Tongue (tissue), 3 donors: ENCODE measurements at places on chromosomes 6 and 20. TPM values are rescaled to one million over a fixed set of nuclear protein-coding genes. Genes with fewer than 3 reads are reported as not detected.
A peak's percentile ranks its signal among the peaks of the same experiment; 100 is the strongest.

- no peak for DNase-seq
These were observed 68.8 kb downstream of the AGPAT4 start for GRCh38 chr6:161204866-161205557.

DNA sequence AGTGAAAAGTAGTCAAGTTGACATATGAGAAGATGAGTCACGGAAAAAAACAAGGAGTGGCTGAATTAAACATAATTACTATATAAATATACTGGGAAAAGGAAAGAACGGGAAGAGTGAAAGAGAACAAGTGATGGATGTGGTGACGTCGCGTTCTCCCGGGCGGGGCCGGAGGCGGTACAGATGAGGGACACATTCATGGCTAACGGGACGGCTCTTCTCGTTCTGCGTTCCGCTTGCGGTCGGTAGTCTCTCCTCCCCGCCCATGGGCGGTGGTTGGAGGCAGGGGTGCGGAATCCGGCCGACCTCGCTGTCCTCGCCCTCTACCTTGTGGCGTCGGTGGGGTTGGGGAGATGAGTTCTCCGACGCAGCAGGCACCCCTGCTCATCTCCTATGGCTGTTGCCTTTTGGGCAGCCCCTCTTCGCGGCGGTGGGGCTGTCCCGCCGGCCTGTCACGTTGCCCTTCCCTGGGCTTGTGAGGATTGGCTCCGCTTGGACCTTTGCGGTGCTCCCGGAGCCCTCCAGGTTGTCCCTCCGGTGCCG lies 22.5 kb downstream of the HLA-G start:
- DNase-seq, result no peak

GRCh38 chr6:22530506-22530905 lies 38.9 kb upstream of the HDGFL1 start:
- no peak for DNase-seq

DNA sequence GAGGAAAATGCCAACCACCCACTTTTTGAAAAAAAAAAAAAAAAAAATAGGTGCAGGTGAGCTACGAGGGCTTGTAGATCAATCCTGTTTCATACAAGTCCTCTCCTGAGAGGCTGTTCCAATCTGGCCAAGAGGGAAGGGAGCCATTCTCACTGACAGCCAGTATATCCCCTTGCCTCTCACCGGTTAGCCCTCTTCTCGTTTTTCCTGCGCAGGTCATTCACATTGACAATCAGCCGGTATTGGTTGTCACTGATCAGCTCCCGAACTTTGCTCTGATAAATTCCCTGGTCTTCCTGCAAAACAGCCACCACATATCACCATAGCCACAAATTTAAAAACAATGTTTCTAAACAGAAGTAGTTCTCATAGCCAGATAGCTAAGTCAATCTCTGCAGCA lies 1.4 kb downstream of the MCM3 start:
- no peak for DNase-seq

GRCh38 chr6:31597006-31597405 lies 4.2 kb upstream of the NCR3 start:
- DNase-seq, result no peak

DNA sequence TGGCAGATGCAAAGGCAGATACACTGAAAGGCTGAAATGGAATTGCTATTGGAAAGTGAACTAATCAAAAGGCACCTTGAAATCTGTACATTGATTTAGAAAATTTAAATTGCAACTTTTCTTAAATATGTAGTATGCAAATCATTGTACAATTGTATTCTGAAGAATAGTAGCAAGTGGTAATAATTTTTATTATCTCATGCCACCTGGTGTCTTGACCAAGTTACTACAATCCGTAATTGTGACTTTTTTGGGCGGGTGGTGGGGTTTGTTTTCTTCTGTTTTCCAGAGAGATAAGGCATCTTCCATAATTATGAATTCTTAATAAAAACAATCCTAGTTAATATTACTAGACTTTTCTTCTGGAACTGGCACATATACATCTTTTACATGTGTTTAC lies 12.5 kb upstream of the BCKDHB start:
- peak; percentile 6 for DNase-seq

- DNase-seq, result peak; percentile 7
These were observed 506 bp downstream of the RGS17 start for GRCh38 chr6:153130515-153131036.

The OR2H1 gene
- total RNA-seq, result not detected

DNA sequence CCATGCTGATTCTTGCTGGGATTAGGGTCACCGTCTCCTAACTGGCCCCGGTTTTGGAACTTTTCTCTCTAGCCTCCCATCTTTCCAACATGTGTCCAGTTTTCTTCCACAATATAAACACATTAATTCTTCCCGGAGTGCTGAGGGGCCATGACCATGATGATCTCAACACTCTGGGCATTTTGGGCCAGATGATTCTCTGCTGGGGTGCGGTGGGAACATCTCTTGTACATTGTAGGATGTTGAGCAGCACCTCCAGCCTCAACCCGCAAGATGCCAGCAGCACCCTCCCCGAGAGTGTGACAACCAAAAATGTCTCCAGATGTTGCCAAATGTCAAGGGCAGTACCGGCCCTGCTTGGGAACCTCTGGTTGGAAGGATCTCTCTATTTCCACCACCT lies 164.8 kb downstream of the TFAP2C start:
- DNase-seq, result no peak

- DNase-seq, result no peak
These were observed 33.1 kb upstream of the TMEM30A start for GRCh38 chr6:75317503-75318206.

DNA sequence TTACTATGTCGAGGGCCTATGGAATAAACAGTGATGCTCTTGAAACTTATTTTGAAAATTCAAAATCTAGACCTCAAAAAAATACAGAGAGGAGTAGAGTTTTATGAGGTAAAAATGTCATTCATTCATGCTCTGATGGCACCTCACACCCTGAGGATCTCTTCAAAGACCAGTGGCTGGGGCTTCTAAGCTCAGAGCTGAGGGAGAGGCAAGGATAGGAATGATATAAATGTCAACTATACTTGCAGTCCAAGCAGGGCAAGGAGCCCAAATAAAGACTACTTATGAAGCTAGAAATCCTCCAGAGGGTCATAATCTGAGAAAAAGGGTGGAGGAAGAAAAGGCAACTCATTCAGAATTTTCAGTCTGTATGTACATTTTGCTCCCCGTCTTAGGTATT lies 136.7 kb upstream of the CARMIL1 start:
- DNase-seq, result no peak

GRCh38 chr6:27312146-27312949 lies at the start of gene POM121L2:
POM121L2 (minus strand) TSS chr6:27312273; CDS start chr6:27312170, 103 bp downstream.
- peak; percentile 71 for DNase-seq

DNA sequence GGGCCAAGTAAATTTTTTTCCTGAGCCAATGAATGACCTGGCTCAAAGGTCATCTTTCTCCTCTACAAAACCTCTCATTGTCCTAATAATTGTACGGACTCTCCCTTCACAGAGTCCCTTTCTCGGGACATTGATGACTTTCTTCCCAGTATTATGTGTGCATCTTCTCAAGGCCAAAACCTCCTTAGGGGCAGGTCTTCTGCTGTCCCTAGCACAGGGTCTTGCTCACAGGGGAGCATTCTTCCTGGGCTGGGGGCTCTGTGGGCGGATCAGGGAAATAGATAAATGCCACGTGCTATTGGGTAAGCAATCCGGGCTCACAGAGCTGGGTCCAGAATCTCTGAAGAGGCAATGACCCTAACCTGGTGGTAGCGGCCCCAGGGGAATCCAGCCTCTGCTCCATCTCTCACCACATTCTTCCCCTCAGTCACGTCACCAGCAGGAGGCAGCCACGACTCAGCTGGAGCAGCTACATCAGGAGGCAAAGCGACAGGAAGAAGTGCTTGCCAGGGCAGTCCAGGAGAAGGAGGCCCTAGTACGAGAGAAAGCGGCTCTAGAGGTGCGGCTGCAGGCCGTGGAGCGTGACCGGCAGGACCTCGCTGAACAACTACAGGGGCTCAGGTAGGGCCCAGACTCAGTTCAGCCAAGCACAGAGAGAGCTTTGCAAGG lies 23.5 kb downstream of the CEP250 start:
- no peak for DNase-seq

DNA sequence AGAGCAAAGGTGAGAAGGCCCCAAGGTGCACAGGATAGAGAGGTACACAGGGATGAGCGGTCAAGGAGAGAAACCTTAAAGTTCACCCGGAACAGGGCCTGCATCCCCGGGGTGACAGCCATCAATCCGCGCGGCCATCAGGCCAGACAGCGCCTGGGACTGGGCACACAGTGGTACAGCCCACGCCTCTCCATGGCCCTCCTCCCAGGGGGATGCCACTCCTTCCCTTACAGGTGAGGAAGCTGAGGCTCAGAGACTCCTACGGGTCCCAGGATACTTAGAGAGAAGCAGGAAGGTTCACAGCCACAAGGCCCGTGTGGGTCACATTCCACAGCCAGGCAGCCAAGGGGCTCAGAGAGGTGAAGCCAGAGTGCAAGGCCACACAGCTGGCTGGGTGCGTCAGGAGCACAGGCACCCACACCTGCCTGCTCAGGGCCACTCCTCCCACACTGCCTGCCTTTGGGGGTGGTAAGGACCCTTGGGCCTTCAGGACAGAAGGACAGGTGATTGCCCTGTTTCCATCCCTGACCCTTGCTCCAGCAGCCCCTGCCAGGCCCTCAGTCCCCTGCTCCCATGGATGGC lies 14.7 kb downstream of the FRMD1 start:
- no peak for DNase-seq

GRCh38 chr6:33314943-33315792 lies 1.3 kb upstream of the TAPBP start:
- DNase-seq, result peak; percentile 22

The TMEM74B gene
- total RNA-seq, result 8.2 TPM

DNA sequence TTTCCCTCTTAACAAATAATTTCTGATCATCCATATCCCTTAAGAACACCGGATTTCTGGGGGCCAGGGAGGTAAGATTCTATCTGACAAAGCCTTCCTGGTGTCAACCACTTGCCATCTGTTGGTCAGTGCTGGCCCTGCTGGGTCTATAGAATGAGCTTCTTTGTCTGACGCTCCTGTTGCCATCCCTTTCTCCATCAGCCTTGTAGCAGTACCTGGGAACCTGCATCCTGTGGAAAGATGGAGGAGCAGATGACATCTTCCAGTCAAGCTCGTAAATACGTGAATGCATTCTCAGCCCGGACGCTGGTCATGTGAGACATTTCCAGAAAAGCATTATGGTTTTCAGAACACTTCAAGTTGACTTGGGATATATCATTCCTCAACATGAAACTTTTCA lies 36.6 kb downstream of the MYB start:
- DNase-seq, result no peak

- DNase-seq, result peak; percentile 67
These were observed 57.6 kb downstream of the NOL4L start for GRCh38 chr20:32527447-32528055.

DNA sequence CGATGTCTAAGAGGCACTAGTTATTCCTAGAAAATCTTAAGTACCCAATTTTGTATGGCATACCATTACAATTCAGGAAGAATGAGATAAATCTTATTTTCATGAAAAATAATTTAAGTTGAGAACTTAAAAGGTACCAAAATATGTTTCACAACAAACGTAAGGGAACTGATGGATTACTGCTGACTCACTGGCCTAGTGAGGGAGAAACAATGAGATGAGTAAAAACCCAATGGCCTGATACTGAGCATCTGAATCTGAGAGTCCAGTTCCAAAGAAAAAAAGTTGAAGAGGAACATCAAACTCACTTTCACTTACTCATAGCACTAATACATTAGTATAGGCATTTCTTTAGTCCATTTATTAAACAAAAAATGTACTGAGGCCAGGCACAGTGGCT lies 56.0 kb downstream of the MDN1 start:
- no peak for DNase-seq

The CDH26 gene
- total RNA-seq, result 3.4 TPM

- no peak for DNase-seq
These were observed 204.5 kb downstream of the FNDC1 start for GRCh38 chr6:159373670-159374069.

GRCh38 chr6:35359744-35360348 lies 17.5 kb downstream of the PPARD start:
- peak; percentile 47 for DNase-seq

The NRSN1 gene
- 0.51 TPM for total RNA-seq

DNA sequence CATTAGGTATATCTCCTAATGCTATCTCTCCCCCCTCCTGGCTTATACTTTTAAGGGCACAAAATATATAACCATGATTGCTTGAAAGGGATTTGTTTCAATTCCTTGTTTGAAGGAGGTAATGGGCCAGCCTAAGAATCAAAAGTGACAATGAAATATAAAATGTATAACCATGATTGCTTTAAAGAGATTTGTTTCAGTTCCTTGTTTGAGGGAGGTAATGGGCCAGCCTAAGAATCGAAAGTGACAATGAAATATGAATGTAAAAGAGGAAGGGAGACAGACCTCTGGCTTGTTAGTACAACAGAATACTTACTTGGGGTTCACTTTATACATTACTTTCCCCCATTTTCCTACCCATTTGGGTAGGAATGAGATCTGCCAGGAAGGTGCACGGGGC lies 55.5 kb downstream of the FOXC1 start:
- no peak for DNase-seq

- no peak for DNase-seq
These were observed 337.2 kb downstream of the HACE1 start for GRCh38 chr6:104522533-104522932.

DNA sequence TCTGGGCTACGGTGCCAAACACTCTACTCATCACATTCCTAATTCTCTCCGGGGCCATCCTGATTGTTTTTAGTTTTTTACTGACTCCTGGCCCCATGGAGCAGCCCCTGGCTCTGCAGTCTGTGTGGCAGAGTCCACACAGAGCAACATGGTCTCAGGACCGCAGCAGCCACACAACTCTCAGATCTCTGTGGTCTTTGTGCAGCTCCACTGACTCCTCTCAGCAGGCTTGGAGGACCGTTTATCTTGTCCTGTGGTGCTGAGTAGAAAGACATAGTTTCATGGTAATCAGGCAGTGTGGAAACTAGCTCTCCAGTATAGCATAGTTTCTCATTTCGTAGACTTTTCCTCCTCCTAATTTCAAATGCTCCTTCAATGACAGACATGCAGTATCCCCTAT lies 168.4 kb downstream of the EDN1 start:
- no peak for DNase-seq

The PSORS1C2 gene
- total RNA-seq, result not detected

DNA sequence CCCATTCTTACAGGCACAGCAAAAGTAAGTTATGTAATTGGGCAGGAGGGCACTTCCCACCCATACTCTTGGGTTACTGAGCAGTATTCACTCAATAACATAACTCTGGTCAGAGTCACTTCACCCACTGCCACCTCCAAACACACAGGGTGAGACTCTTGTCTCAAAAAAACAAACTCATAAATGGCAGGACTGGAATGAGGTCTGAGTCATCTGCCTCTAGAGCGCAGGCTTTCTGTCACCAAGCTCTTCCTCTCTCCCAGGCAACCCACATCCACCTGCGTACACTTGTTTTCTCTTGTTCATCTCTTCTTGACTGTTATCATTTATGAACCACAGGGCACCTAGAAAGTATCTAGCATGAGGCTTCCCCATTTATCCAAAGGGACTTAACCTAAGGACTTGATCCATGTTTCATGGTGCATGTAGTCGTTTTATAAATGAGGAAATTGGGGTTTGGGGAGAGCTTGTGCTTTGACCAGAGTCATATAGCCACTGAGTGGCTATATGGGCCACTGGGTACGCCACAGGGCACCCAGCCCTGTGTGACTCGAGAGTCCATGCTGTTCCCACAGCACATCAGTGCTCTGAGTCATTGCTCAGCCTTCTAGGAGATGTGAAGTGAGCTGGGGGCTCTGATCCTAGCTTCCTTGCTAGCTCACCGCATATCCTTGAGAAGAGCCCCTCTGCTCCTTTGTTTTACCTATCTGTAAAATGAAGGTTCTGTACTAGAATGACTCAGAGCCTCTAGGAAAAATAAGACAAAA lies 22.4 kb downstream of the C20orf173 start:
- no peak for DNase-seq

The TFAP2D gene
- total RNA-seq, result not detected
